NCI-H1694 treated with DMSO at 0.1 percent for 48 hours (cell line): ENCODE measurements at places on chromosomes 11 and 22.
A peak's percentile ranks its signal among the peaks of the same experiment; 100 is the strongest.

DNA sequence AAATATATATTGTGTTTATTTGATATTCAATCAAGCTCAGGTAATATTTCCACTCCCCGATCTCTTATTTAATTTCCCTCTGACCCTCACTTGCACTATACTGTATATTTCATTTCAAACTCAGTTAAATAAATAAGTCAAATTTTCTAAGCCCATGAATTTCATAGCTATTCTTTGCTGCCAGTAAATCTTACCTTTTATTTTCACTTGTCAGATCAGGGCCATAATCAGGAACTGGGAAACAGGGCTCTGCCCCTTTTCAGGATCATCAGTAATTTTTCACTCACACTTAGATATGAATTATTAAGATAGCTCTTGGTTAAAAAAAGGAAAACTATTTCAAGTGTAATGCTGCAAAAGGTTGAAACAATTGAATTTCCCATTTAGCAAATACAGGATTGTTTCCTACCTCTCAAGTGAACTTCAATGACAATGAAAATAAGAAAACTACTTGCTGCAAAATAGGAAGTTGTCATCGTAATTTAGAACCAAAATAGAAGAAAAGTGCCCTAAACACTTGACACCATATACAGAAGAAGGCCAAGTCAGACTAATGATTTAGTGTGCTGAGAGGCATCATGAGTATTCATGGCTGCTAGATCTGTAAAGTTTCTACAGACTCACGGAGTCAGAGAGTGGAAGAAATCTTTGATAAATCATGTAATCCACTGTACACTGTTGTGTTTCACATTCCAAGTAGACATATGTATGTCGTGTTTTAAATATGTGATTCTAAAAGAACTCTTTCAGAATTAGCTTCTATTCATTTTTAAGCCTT lies 316.8 kb upstream of the CNTN5 start:
- DNase-seq, result no peak

DNA sequence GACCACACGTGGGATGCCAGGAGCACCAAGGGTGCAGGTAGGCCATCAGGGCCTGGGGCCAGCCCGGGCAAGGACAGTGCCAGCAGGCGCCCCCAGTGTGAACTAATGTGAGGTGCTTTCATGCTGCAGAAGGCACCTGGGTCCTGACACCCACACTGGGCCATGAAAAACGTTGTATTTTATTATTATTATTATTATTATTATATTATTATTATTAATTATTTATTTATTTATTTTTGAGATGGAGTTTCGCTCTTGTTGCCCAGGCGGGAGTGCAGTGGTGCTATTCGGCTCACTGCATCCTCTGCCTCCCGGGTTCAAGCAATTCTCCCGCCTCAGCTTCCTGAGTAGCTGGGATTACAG lies 1267.3 kb downstream of the BRD1 start:
- no peak for DNase-seq

DNA sequence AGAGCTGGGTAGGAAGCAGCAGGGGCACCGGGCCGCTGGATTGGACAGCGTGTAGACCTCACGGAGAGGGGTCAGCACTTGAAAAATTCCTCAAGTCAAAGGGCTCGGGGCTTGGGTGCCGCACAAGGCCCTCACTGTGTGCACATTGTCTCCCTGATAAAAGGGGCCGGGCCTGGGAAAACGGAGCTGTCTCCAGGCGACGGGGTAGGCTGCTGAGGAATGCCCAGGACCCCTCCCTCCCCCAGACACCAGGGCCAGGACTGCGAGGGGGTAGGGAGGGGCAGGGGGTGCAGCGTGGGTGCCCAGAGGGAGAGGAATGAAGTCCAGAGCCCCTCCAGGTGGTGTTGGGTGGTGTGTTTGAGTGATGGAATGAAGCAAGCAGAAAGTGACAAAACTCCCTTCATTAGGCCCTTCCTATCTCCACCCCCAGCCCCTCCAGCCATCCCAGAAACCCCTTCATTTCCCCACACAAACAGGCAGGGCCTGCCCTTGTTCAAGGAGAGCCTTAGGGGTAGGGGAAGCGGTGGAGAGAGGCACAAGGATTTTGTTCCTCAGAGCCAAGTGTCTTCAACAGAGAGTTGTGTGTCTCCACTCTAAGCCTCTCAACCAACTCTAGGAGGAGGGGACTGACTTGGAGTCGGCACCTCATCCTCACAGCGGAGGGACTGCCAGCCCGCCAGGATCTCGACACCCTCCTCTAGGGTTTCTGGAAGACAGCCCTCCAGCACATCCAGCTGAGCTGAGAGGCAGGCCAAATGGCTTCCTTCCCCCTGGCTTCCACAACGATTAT lies 63.9 kb downstream of the SYN3 start:
- DNase-seq, result no peak

DNA sequence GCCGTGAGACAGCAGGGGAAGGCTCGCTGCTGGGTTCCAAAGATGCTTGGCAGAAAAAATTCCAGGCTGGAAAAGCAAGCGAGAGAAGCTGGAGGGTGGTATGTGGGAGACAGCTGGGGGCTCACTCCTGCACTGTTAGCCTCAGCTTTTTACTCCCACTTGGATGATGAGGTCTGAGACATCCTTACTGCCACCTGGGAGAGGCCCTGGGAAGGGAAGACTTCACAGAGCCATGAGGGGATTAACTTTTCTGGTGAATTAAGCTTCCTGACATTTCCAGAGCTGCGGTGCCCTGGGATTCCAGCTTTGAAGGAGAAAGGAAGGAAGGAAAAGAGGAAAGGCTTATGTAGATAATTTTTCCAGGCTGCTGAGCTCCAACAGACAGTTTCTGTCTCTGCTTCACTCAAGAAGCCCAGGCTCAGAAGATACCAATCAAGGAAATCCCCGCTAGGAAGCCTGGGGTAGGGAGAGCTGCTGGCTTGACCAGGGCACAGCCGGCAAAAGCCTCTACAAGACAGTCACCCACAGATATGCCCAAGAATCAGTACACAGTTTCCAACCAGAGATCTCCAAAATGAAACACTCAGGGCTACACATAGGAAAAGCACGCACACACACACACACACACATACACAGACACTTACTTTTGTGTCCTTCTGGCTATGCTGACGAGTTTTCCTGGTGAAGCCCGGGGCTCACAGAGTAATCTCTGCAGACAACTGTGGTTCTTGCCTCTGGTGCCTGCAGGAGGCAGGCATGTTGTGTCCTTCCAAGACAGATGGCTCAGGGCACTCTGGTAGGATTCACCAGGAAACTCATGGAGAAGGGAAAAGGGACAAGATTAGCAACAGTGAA lies 907 bp downstream of the MCHR1 start:
- no peak for DNase-seq

DNA sequence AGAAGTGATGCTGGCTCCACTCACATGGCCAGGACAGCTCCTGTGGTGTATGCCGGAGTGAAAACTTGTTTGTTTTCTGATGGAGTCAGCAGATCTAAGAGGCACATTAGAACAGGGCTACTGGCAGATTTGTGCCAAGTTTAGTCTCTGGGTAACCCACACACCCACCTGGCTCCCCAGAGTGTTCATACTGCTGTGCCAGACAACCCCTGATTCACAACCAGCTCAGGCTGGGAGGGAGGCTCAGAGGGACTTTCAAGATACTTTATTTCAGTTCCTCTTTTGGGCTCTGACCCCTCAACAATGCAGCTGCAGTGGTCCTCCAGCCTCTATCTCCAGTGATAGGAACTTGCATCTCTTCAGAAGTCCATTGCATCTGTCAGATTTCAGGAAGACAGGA lies 8.5 kb downstream of the NTM start:
- DNase-seq, result no peak

DNA sequence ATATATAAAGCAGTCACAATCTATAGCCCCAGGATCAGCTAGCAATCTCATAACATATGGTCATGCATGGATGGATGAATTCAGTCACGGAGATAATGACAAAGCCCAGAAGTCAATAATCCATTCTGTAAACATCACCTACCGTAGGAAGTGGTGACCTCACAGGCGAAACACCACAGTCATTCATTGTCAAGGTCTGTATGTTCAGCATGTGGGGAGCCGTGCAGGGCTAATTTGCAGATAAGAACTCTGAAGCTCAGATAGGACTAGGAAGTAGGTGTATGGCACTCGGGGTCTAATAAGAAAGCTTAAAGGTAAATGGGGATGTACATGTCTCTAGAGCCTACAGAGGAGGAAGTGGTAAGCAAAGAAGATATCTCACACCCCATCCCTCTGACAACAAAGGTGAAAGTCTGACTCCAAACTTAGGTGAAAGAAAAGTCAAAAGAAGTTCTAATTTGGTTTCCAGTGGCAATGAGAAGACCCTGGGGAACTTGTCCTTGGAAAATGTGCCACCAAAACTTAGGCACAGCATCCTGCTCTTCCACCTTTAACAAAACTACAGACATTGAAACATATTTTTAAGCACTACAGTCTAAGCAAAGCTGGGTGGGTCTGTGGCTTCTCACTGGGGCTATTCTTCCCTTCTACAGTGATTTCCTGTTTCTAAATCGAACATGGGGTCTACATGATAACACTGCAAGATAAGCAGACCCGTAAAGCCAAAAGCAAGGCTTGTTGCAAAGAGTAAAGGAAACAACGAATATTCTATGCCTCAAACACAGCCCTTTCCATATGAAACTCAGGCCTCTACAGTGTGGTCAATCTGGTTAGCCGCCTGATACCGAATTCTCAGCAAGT lies 5.2 kb downstream of the CRTAM start:
- DNase-seq, result peak; percentile 11

DNA sequence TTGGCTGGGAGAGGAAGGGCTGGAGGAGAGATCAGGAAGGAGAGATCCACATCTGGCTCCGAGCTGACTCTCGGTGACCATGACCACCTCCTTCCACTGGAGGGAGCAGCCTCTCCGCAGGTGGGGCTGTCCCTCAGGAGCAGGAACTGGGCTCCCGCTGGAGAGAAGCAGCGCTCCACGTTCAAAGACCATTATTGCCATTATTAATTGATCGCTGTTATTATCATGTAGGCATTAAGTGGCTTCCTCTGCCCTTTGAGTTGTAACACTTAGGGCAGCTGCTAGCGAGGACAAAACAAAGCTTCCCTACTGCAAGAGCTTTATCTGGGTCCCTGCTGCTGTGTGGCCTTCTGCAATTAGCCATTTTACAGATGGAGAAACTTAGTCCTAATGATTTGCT lies 251.9 kb downstream of the ST3GAL4 start:
- peak; percentile 20 for DNase-seq

DNA sequence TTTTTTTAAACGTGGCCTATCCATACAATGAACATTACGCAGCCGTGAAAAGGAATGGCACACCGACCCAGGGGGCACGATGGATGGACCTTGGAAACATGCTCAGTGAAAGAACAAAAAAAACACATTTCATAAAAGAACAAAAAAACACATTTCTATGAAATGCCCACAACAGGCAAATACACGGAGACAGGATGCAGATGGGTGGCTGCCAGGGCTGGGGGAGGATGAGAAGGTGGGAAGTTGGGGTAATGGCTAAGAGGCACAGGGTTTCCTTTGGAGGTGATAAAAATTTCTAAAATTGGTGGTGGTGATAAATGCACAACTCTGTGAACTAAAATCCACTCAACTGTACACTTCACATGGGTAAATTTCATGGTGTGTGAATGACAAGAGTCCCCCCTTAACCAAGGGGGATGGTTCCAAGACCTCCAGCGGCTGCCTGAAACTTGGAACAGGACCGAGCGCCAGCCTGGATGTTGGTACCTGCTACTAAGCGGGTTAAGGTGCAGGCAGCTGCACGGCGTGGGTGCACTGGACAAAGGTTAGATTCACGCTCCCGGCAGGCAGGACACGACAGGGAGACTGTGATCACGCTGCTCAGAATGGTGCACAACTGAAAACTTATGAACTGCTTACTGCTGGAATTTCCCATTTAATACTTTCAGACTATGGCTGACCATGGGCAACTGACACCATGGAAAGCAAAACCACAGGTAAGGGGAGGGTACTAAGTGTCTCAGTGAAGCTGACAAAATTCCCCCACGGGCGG lies 16.5 kb downstream of the BRD1 start:
- DNase-seq, result no peak

GRCh38 chr11:87437133-87437843 lies 399.6 kb downstream of the TMEM135 start:
- DNase-seq, result no peak

DNA sequence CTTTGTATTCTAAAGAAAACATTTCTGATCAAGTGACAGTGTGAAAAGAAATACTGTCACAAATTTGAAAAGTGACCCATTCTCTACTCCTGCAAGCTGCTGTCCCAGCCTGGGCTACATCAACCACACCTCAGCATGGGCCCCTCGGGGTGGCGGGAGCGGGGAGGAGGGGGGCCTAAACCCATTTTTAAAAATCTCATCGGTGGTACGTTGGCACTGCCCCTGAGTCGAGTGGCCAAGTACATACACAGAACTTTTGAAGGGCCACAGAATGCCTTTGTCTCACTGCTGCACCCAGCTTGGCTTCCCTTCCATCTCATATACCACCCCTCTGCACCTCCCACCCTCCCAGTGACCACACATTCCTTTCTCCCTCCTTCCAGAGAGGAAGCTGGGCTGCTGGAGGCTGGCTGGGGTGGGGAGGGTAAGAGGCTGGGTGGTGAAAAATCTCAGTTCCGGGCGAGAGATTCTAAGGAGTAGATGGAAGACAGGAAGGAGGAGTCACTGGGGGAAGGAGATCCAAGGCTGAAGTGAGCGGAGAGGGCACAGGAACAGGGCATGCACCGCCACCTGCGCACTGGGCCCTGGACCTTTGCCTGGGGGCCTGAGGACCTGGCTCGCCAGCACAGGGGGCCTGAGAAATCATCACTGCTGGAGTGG lies 21.1 kb downstream of the FXYD6 start:
- DNase-seq, result no peak

DNA sequence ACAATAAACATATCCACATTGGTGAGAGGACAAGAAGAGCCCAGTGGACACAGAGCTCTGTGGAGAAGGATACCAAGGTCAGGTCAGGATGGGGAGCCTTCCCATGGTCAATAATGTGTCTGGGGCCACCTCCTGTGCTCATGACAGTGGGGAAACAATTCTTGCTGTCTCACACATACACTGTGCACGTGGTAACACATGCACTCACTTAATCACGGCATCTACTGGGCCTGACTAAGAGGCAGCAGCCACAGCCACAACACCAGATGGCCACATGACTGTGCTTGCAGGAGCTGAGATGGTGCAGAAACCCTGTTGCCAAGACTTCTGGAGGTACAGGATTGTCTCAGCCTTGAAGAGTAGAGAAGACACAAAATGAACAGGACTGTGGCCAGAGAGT lies 28.6 kb downstream of the C22orf42 start:
- no peak for DNase-seq

GRCh38 chr22:42331014-42331413 lies 60.6 kb upstream of the TCF20 start:
- DNase-seq, result peak; percentile 92

DNA sequence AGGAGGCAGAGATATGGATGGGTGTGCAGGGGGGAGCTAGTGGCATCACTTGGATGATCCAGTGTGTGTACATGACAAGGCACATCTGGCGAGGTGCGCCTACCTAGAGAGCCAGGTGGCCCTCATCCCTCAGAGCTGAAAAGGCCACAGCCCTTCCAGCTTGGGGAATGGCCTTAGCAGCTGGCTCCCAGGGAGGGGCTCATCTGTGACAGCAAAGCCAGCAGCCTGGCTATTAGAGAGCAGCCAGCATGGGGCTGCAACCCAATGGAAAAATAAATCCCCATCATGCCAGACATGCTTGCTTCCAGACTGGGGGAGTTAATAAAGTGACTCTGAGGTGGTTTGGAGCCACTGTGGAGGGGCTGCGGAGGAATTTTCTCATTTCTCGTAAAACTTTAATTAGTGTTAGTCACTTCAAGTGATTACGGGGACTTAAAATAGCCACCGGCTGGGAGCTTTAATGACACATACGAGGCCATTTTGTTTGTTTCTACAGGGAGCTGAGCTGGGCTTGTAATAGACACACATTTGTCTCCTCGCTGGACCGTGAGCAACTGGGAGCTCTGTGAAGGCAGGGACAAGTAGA lies 111.2 kb upstream of the ALX4 start:
- DNase-seq, result no peak
